ENCODE measurements at places on chromosomes 11 and 22.

DNA sequence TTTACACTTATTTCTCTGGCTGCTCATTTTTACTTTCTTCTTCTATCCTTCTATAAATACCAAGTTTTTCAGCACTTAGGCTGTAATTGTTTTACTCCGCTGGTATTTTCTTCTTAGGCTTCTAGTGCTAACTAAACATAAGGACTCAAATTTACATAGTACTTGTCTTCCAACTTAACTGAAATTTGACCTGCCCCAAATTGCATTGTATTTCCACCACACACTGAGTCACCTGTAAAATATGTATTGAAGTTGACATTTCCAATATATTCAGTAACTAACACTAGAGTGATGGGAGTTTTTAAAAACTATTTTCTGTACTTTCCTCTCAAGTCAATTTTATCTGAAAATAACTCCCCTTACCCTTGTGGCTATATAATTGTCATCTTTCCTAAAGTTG lies 1794.1 kb upstream of the RAG2 start:
- peak; percentile 53 for DNase-seq

GRCh38 chr11:61812736-61813411 lies 3.9 kb downstream of the FADS1 start:
- DNase-seq = no peak

- peak; percentile 45 for DNase-seq
These were observed 133.6 kb upstream of the C11orf58 start for GRCh38 chr11:16604794-16605388.

GRCh38 chr22:37739611-37740049 lies 42.8 kb downstream of the TRIOBP start:
- no peak for DNase-seq

- DNase-seq = no peak
These were observed 126.3 kb downstream of the LUZP2 start for GRCh38 chr11:24623121-24623520.

GRCh38 chr11:4546878-4547277 lies 1.9 kb downstream of the OR52M1 start:
- DNase-seq = no peak

DNA sequence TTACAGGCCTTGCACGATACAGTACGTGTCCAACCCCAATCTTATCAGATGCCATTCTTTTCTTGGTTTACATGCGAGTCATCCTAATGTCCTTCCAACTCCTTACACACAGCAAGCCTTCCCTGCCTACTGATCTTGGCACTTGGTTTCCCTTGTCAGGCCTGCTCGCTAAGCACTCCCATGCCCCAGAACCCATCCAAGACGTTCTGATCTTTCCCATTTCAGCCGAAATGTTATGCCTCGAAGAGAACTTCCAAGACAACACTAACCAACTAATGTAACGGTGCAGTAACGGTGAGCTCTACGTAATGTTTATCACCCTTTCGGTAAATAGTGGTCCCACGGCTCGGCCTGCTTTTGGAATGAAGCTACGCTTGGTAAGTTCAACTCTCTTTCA lies 521 bp downstream of the PES1 start:
- DNase-seq = peak; percentile 55

DNA sequence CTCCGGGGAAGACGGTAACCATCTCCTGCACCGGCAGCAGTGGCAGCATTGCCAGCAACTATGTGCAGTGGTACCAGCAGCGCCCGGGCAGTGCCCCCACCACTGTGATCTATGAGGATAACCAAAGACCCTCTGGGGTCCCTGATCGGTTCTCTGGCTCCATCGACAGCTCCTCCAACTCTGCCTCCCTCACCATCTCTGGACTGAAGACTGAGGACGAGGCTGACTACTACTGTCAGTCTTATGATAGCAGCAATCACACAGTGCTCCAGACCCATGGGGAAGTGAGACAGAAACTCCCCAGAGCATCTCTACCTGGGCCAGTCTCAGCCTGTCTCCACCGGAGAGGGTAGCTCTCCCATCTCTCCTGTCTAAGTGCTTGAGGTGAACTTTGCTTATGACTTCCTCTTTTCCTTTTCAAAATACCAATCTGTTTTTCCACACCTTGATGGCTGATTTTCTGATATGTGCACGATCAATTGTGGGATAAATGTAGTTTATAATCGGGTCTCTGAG lies 48.5 kb upstream of the VPREB1 start:
- no peak for DNase-seq

GRCh38 chr11:114847306-114847975 lies 169.1 kb downstream of the NXPE2 start:
- DNase-seq = no peak

DNA sequence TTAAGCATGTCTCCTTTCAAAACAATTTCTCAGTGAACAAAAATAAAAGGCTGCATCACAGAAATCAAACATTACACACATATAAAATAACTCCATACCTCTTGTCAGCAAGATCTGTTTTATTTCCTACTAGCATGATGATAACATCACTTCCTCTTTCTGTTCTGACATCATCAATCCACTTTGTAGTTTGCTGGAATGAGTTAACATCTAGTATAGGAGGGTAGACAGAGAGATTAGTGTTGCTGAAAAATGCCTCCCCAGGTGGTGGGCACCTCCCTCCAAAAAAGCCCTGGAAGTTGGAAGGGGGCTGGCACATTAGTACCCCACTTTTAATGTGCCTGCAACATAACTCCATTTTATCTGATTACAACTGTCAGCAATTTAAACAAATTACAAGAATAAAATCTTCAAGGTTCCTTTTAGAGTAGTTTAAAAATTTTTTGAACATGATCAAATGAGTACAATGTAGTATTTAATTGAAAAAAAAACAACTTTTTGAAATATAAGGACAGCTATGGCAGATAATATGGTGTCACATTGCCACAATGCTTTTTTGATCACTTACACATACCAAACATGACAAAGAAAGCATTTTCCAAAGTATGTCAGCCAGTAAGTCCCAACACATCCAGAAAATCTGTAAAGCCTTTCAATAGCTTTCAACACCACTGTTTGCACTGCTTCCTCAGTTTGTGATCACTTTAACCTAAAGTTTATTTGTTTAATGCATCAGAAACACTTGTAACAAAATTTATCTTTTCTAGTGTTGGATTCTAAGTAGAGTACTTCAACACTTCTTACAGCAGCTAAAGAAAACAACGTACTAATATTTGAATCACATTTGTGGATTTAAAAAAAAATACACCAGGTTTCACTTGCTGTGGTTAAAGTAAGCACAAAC lies 44.5 kb downstream of the RAB6A start:
- no peak for DNase-seq

DNA sequence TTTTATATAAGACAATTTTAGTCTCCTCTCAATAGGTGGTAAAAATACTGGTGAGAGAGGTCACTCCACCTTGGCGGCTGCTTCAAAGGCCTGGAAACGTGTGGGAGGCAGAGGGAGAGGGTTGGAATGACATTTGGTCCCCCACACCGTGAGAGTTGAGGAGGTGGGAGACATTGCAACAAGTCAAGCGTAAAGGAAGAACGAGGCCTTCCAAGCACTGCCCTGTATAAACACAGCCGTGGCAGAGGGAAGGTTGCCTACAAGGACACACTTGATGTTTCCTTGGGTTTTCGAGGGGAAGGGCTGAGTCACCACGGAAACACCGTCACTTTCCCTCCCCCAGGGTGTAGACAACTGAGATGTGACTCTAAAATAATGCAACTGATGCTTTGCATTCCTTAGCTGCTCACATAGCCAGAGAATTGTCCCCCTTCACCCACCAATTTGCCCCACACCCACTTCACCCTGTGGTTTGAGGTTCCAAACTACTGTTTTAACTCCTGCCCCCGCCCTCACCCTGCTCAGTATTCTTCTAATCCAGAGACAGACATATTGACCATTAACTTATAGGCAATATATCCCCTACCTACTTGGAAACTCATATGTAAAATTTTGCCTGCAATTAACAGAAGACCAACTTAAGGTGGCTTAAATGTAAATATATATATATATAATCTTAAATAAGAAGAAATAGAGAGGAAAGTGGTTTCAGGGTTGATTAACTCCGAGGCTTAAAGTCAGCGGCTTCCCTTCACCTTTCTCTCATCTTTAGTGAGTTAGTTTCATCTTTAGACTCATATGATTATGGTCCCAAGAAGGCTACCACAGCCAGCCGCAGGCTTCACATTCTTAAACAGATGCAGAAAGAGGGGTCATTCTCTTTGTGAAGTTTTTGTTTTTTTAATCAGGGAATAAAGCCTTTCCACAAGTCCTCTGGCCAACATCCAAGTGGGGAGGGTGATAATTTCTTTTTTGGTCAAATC lies 54.1 kb upstream of the BDNF start:
- DNase-seq = peak; percentile 96

DNA sequence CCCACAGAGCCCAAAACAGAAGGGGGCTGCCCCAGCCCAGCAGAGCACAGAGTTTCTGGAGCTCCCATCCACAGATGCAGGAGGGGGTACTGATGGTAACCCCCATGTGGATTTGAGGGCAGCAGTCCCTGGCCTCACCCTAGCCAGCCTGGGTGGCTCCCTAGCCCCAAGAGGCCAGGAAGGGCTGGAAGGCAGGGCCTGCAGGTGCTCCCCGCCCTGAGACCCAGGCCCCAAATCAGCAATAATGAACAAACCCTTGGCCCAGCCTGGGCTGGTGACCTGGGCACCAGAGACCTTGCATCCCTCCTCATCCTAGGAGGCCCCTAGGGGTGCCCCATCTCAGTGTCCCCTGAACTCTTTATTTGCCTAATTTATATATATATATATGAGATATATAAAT lies 61.6 kb downstream of the MORC2 start:
- DNase-seq = no peak

DNA sequence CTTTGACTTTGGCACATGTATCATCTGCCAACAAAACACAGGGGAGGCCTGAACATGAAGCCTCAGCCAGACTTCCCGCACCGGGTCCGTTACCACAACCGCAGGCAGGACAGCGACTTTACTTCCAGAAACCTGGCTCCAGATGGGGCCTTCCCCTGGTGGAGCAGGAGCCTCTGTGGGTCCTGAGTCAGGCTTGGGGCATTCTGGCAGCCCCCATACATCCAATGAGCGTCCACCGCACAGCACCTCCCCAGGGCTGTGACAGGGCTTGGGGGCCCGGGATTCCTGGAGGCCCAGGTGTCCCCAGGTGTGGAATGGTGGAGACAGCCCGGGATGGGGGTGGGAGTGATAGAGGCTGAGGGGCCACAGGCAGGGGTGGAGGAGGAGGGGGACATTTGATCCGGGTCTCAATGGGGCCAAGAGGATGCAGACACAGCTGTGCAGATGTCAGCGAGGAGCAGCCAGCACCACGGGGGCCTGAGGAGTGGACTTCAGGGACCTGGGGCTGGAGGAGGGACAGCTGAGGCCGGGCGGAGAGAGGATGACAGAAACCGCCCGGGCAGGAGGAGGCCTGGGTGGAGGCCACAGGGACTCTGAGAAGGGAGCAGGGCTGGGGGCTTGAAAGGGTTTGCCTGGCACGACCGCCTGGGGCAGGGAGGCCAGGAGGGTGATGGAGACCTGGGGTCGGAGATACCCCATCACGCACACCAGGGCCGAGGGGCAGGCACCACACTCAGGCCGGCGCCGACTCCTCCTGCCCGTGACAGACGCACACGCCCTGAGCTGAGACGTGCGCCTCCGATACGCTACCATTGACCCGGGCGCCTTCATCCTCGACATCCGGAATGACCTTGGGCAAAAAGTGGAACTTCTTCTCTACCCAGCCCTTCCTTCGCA lies 8.6 kb downstream of the TTLL8 start:
- no peak for DNase-seq

DNA sequence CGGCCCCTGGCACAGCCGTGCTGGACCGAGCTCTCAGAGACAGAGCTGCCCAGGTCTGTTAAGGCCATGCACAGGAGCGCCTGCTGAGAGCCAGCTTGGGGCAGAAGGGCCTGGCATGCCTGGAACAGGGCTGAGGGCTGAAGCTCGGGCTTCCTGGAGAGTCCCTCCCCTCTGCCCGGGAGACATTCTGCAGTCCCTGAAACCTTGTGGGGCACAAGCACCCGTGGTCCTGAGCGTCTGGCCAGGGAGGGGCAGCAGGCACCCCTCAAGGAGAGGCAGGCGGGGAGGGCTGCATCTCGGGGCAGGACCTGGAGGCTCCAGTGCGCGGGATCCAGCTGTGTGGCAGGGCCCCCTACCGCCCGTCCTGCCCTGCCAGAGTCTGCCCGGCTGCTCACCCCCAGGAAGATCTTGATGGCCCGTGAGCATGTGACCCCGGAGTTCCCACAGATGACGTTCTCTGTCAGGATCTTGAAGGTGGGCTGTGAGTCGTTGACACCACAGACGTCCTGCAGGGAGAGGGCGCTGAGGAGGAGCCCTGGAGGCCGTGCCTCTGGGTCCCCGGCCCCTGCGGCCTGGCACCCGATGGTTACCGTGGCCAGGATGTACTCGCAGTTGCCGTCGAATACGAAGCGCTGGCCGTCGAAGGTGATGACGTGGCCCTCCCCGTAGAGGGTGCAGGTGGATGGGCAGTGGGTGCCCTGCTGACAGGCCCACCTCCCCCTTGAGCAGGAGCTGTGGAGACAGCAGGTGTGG lies 10.9 kb downstream of the MUC6 start:
- no peak for DNase-seq

- DNase-seq = no peak
These were observed 46.5 kb upstream of the GDPD4 start for GRCh38 chr11:77347948-77348347.

DNA sequence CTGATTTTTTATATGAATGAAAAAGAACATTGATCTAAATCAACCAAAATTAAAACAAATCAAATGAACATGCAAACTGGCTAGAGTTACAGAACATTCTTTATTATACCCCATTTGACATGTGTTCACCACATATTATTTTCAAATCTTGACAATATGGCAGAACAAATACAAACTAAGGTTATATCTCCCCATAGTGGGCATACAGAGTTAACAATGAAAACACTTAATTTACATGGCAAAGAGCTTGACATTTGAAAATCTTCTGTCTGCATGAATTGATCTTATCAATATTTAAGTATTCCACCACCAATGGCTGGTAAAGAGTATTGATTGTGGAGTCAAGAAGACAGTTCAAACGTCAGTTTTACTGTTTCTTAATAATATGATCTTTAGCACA lies 197.9 kb upstream of the ANO3 start:
- no peak for DNase-seq

DNA sequence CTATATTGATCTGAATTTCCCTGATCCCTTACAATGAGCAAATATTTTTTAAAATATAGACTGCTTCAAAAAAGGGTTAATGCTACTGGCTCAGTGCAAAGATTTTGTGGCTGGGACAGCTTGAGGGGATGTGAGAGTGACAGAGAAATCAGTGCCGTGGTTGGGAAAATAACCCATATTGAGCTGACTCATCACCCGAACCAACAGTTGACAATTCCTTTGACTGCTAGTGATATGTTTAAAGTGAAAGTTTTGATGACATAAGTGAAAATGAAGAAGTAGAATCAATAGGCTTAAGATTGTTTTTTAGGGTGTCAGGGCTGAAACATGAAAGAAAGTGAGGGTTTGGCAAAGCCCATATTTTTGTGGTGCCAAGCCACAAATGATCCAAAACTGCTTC lies 257.1 kb upstream of the TENM4 start:
- no peak for DNase-seq
